ENCODE measurements at places on chromosomes 3 and 15.

DNA sequence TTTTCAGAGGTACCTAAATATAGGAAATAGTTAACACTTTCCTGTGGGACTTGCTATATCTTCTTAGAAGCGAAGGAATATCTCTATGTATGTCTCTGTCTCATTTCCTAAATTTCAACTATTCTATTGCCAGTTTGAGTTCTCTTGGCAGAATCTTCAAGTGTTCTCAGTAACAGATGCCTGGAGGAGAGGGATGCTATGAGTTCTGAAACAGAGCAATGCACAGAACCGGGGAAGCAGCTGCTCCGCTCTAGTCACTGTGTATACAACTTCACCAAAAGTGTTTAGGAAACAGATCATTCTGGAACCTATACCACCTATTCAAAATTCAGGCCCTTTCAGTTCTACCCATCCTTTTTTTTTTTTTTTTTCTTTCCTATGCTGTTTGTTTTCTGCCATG is 144.6 kb downstream of the RORA start:
- no peak for DNase-seq

DNA sequence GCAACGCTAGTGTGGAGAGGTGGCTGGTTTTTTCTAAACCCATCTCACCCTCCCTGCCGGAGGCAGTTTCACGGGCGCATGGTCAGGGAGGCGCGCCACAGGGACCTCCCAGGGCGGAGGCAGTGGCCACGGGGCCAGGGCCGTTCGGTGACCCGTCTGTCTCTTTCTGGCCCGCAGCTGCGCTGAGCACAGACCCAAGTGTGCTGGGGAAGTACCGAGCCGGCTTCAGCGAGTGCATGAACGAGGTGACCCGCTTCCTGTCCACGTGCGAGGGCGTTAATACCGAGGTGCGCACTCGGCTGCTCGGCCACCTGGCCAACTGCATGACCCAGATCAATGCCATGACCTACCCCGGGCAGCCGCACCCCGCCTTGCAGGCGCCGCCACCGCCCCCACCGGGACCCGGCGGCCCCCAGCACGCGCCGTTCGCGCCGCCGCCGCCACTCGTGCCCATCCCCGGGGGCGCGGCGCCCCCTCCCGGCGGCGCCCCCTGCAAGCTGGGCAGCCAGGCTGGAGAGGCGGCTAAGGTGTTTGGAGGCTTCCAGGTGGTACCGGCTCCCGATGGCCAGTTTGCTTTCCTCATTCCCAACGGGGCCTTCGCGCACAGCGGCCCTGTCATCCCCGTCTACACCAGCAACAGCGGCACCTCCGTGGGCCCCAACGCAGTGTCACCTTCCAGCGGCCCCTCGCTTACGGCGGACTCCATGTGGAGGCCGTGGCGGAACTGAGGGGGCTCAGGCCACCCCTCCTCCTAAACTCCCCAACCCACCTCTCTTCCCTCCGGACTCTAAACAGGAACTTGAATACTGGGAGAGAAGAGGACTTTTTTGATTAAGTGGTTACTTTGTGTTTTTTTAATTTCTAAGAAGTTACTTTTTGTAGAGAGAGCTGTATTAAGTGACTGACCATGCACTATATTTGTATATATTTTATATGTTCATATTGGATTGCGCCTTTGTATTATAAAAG is 1.8 kb downstream of the HES1 start:
- peak; percentile 35 for DNase-seq

DNA sequence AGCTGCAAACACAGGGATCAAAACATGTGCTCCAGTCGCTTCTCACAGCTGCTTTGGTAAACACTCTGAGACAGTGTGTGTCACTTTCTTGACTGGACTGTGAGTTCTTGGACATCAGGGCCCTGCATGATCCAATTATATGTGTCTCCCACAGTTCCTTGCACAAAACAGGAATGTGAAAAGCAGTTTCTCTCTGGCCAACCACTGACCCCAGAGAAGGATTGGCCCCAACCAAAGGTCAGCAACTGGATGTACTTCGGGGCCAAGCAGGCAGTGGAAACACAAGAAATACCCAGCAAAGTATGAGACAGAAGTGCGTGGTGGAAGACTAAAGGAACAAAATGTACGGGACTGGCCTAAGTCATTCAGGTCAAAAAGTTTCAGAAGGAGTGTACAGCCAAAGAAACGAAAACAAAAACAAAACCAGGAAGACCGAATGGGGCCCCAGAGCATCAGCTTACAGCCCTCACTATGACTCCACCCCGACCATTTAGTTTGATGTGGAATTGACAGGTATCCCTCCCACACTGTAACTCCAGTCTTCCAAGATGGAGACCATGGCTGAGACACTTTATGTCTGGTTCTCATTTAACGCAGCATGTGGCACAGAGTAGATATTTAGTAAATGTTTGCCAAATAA is 76.7 kb upstream of the LPP start:
- no peak for DNase-seq

DNA sequence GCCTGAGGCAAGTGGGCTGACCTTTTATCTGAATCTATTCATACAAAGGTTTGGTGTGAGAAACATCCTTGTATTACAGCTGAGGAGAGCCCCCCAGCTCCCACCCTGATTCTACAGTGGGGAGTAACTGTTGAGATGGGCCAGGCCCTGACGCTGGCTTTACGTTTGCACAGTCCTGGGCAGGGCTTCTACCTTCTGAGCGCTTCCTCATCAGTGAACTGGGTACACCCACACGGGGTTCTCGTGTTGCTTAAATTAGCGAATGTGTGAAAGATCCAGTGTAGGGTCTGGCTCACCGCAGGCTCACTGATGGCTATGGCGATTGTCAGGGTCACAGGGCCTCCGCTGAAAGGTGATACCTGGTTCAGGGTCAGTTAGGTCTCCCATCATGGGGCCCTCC is 7.3 kb upstream of the GHRL start:
- DNase-seq: no peak

- DNase-seq: no peak
Measured at GRCh38 chr3:23115171-23115877, 87.8 kb upstream of the UBE2E2 start.

DNA sequence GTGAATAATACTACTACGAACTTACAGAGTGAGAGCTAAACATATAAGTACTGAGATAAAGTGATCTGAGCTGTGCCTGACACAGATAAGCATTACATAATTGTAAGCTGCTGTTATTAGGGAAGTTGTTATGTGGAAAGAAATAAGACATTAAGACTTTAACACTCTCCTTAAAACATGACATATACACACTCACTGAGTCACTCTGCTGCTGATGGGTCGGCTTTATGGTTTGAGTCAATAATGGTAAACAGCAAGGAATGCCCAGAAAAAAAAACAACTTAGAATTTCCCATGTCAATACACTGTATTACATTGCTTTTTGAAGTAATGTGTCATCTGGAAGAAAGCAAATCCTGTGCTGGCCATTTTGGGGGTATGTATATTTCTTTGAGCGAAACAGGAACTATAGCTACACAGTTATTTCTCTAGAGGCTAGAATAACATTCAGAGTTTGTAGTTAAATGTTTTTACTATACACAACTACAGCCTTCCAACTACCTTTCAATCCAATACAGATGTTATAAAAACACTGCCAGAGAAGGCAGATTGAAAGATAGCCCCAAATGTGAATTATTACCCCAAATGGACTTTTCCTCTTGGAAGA is 22.8 kb upstream of the SPRED1 start:
- no peak for DNase-seq

- DNase-seq: no peak
Measured at GRCh38 chr3:104755791-104756190, 610.9 kb upstream of the ALCAM start.

DNA sequence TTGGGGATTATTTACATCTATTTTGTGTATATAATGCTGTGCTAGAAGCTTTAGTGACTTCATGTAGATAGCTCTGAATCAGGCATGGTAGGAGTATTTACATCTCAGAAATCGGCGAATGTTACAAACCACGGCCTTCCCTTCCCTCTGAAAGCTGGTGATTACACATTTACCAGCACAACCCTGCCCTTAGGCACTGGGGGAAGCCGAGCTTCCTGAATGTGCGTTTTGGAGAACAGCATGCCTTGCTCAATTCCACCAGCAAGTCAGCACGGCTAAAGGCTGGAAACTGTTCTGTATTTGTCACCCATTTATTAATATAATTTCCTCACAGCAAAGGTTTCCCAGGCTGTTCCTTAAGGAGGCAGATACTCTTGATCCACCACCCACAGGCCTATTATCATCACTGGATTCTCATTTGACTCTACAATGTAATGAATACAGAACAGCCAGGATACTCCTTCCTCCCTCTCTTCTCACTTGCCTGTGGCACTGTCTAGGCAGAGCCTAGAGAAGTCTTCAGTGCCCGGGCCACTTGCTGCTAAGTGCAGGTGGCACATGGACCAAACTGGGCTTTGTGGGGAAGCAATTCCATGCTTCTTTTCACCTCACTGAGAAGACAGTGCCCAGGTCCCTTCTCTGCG is 55.2 kb upstream of the CACNA2D3 start:
- DNase-seq: no peak

DNA sequence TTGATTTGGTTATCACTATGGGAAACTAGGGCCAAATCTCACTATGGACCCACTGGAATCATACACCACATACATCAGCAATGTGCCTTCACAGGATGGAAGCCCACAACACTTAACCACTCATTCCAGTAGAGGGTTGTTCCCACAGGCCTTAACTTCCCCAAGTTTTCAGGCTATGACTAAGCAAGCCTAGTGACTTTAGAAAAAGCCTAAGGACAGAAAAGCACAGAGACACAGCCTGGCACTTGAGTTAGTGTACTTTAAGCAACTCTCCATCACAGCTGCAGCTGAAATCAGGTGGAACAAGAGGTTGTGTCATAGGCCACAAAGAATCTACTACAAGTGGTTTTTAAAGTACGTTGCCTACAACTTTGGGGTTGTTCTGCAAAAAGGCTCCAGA is 128.7 kb downstream of the LRRN1 start:
- no peak for DNase-seq

GRCh38 chr3:127915937-127916493 is 983 bp downstream of the KBTBD12 start:
- DNase-seq: no peak

Data from stimulated activated CD4-positive, alpha-beta T cell treated with anti-CD3 and anti-CD28 coated beads, Interleukin-1b, Interleukin-23, amount 100 ng/mL, for 48 hours (primary cell).